Cerebellar nuclear complex (tissue), 1 donor: ENCODE measurements at places on chromosomes 4 and X.

GRCh38 chrX:119753639-119754257 lies 4.6 kb upstream of the SOWAHD start:
- DNase-seq = no peak

DNA sequence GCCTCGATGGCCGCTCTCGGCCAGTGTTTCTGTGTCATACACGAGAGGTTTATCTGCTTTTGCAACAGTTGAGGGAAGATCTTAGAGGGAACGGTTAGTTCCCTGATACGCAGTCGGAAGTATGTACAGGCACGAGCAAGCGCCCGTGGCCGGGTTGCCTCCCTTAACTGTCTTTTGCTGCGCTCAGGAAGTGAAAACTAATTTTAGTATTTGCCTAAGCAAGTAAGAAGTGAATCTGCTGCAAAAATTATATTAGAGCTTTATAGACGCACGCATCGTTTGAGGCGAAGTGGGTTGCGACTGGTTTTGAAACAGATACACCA lies 695 bp downstream of the MTM1 start:
- no peak for DNase-seq

GRCh38 chr4:169975838-169976796 lies 50.1 kb downstream of the MFAP3L start:
- DNase-seq = no peak

GRCh38 chr4:82510216-82510615 lies 51.6 kb downstream of the TMEM150C start:
- DNase-seq = no peak

DNA sequence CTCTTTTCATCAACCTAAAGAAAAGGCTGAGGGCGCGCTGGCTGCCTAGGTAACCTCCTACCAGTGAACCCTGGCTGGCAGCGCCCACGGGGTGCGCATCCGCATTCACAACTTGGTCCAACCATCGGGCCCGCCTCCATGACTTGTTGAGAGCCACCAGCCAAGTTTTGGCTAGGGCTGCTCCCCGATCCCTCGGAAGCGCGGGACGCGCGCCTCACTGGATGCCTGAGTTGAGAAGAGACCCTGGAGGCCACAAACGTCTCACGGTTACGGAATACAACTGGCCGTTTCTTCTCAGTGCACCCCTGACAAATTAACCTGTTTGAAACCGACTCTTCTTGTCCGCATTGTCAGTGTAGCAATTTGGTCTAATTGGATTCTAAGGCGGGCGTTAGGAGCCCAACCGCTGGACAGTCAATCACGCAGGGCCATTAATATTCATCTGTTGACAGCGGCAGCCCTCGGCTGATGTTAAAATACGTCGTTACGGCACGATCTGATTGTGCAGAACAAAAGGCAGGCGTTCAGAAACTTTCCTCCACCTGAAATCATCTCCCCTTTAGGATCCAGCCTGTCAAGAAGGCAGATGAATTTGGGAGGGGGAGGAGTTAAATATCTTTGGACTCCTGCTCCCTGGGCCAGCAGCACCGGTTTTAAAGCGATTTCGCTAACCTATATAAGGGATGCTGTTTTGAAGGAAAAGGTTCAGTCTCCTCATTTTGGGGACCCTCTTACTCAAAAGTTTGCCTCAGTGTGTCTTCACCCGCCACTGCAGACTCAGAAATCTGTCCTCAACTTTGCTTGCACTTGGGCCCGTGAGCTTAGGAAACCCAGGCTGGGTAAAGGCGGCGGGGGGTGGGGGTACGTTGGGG lies 1.2 kb downstream of the GPC3 start:
- no peak for DNase-seq

GRCh38 chr4:83152746-83153145 lies 38.2 kb upstream of the PLAC8 start:
- DNase-seq = no peak

GRCh38 chr4:158861281-158861680 lies 92.5 kb downstream of the FNIP2 start:
- DNase-seq = no peak

DNA sequence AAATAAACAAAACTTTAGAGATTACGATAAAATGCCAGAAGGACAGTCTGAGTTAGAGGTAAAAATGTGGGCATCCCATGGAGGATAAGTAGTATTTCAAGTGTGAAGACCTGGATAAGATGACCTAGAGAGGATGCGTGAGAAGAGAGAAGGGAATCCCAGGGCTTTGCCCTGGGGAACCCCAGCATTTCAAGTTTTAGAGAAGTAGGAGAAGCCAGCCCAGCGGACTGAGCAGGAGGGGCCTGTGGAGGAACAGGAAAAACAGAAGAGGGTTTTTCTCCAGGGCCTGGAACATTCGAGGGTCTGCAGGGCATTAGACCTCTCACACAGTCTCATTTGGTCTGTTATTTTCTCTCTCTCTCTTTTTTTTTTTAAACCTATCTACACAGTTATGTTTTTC lies 2.9 kb upstream of the CFP start:
- DNase-seq = no peak

GRCh38 chr4:189941005-189941450 lies 356 bp downstream of the FRG1 start:
- no peak for DNase-seq

- DNase-seq = no peak
These were observed 50.4 kb upstream of the ELOVL6 start for GRCh38 chr4:110248831-110249253.

DNA sequence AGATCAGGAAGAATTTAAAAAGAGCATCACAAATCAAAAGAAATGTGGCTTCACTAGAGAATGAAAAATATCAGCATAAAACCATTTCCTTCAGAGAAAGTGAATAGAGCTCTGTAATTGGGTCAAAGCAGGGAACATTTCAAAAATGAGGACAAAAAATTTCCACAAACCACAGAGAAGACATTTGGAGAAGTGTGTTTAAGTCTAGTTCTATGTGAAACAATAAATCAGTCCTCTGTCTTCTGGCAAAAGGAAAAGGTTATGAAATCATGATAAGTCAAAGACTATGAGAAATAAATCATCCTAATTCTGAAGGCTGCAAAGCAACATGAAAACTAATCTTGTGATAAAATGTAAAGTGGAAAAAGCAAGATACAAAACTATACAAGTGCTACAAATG lies 27.9 kb downstream of the SMPX start:
- no peak for DNase-seq

GRCh38 chr4:156378033-156378665 lies 424.5 kb upstream of the CTSO start:
- DNase-seq = no peak

DNA sequence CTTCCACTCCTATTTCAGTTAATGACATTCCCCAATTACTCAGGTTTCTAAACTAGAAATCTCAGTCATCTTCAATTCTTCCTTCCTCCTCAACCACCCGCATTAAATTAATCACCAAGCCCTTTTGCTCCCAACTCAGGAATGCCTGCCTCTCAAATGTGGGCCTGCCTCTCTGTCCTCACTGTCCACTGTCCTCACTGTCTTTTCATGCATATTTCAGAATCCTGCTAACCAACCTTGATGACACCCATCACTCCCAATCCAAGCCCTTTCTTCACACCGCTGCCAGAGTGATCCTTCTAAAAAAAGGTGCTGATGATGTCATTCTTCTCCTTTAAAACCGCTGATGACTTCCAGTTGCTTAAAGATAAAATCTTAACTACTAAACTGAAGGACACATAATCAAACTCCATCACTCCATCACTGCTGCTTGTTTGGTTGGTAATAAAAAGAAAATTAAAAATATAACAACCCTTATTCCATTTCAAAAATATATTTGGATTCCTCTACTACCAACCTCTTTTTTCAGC lies 5.1 kb upstream of the APBB2 start:
- DNase-seq = no peak

GRCh38 chrX:51435101-51435500 lies 61.3 kb downstream of the NUDT11 start:
- no peak for DNase-seq

DNA sequence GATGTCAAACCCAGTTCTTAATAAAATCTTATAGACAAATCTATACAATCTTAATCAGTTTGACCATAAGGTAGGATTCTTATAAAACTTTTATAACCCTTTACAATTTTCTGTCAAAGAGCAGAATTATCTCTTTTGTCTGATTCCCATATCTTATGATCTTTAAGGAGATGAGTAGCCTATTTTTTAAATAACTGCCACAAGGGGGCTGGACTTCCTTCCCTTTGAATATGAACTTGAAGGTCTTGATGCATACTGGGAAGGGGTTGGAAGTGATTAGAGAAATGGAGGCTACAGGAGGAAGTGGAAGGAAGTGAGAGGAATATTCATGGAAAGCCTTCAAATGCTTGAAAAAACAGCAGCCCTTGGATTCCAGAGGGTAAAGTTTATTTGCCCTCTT lies 111.1 kb downstream of the APOOL start:
- no peak for DNase-seq
